ENCODE measurements at places on chromosomes 2 and 18. TPM values are rescaled to one million over a fixed set of nuclear protein-coding genes. Genes with fewer than 3 reads are reported as not detected.

GRCh38 chr2:142130111-142131009 is 456 bp downstream of the LRP1B start:
- peak; percentile 15 for DNase-seq
- no peaks in the 10 kb centered on the region for H3K36me3 ChIP-seq
- H3K4me3 ChIP-seq = peak overlapping the region; percentile 69
- peaks cover 19% of the 10 kb centered on the region for H3K4me1 ChIP-seq
- no peak overlapping the region for H3K27ac ChIP-seq

- H3K36me3 ChIP-seq = 0 out of 3 replicates have a peak, but pooled peaks cover 3% of the 10 kb centered on the region
- H3K4me3 ChIP-seq = no peak overlapping the region
- no peak overlapping the region for H3K27ac ChIP-seq
Observed at GRCh38 chr2:36951574-36951973, 14.8 kb downstream of the STRN start.

DNA sequence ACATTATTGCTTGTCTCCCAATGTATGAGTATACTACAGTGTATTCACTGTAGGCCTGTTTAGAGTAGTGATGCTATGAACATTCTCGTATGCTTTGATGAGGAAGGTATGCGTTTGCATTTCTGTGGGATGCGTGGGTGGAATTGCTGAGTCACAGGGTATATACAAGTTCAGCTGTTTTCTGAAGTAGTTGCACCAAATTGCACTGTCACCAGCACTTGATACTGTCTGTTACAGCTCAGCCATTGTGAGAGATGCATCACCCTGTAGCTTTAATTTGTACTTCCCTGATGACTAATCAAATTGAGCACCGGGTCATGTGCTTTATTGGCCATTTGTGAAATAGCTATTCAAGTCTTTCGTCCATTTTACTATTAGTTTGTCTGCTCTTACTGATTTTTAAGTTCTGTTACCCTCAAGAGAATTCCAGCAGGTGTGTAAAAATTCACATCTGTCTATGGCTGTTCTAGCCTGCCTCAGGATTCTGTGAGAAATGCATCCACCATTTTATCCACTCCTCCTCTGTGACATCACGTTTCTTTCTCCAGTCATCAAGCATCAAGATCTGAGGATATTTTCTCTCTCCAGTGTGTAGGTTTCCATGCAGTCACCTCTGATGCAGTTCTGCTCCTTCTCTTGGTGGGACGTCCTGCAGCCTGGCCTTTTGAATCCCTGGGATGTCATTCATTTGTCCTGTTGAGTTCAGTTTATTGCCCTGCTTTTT is 72.5 kb downstream of the DGKD start:
- DNase-seq = peak; percentile 72
- no peak overlapping the region for H3K27ac ChIP-seq
- no peak overlapping the region for H3K4me3 ChIP-seq
- no peaks in the 10 kb centered on the region for H3K27me3 ChIP-seq

DNA sequence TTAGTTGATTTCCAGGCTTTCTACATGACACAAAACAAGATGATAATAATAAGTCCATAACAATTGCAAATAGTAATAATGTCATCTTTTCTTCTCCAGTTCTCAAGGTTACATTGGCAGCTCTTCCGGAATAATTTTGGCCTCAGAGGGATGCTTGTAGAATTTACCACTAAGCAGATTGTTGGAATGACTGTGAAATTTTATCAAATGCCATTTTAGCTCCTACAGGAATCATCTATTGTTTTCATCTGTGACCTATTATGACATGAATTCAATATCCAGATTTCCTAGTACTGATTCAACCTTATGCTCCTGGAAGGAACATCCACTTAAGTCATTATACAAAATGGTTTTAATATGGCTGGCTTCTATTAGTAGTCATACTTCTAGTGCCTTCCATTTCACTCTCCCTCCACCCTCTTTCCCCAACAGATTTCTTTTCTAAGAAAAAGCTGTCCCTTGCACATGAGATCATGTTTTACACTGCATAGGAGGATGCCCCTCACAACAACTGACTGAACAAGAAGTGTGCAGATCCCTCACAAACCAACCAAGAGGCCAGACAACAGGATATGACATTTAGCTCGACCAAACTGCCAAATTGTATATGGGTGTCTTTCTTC is 200.0 kb downstream of the DNER start:
- no peaks in the 10 kb centered on the region for H3K27me3 ChIP-seq
- no peak overlapping the region for H3K4me3 ChIP-seq
- DNase-seq = no peak
- H3K27ac ChIP-seq = no peak overlapping the region

DNA sequence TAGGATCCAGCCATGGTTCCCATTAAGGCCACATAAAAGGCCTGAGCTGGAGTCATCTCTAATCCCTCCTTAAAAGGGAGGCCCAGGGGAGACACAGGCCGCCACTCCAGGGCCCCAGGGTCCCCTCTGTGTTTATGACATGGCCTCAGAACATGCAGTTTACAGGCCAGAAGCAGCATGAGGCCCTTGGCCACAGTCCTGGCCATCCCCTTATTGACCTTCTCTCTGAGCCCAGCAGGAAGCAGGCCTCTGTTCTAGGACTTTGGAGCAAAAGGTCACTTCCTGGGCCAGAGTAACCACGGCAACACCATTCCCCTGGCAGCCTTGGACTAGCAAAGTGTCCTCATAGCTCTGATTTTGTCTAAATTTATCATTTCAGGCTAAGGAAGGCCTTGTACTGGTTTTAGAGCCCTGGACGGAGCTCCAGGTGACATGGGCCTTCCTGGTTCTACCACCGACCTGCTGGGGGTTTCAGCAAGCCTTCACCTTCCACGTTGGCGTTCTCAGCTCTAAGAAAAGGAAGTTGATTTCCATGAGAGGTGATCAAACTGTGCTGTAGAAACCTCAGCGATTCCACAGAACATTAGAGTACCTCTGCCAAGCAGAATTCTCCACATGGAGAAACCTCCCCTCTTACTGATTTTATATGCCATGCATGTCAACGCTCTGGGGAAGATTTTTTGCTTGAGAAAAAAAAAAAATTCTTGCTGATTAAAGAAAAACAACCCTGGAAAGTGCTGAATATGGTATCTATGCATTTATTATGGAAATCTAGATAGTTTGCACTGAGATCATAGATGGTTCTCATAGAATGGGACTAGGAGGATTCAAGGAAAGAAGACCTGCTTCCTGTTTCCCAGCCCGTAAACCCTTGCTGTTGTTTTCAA is 53.7 kb downstream of the HS1BP3 start:
- DNase-seq = peak; percentile 100
- no peaks in the 10 kb centered on the region for H3K36me3 ChIP-seq
- H3K27me3 ChIP-seq = no peaks in the 10 kb centered on the region
- no peak overlapping the region for H3K4me3 ChIP-seq

- no peaks in the 10 kb centered on the region for H3K36me3 ChIP-seq
- peaks cover 34% of the 10 kb centered on the region for H3K4me1 ChIP-seq
- H3K4me3 ChIP-seq = no peak overlapping the region
- H3K27me3 ChIP-seq = peaks cover 1% of the 10 kb centered on the region
- H3K27ac ChIP-seq = no peak overlapping the region
Observed at GRCh38 chr18:926946-927345, 22.3 kb downstream of the ADCYAP1 start.

SATB2 gene
- 5.5 TPM for total RNA-seq

DNA sequence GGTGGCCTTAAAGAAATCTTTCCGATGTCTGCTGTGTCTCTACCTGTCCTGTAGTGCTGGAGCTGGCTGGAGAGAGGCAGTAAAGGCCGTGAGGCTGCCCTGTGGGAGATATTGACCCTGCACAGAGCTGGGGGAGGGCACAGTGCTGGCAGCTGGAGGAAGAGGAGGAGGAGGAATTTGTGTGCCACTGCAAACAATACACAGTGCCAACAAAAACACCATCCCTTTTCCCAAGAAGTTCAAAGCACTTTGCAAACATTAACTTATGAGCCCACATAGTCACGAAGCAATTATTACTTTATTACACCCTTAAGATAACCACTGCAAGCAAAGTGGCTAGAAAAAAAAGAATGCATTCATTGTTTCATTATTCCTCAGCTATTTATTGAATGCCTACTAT is 45.0 kb upstream of the CYTIP start:
- DNase-seq = no peak
- no peaks in the 10 kb centered on the region for H3K4me1 ChIP-seq
- no peak overlapping the region for H3K4me3 ChIP-seq

DNA sequence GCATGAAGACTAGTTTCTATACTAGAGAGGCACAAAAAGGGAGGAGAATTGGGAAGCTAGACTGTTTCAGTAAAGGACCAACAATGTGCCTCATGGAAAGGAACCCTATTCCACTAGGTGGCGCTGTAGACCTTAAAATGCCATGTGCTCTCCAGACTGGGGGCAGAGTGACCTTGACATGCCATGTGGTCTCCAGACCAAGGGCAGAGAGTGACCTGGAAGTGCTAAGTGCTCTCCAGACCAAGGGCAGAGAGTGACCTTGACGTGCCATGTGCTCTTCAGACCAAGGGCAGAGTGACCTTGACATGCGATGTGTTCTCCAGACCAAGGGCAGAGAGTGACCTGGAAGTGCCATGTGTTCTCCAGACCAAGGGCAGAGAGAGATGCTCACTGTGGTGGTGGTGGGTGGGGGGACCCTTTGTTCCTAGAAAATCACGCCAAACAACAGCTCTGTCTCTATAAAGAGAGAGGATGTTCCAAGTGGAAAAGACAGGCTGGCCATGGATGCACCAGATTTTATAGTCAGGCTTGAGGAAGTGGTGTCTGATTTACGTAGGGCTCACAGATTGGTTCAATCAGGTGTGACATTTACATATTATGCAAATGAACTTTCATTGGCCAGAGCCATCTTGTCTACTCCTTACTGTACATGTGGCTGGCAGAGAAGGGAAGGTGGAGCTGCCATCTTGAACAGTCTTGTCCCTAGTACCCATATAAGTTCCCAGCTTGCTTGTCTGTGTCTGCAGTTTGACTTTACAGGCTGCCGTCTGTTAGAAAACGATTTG is 344.0 kb upstream of the DDX18 start:
- no peaks in the 10 kb centered on the region for H3K27me3 ChIP-seq
- H3K4me1 ChIP-seq = no peaks in the 10 kb centered on the region
- peak; percentile 69 for DNase-seq
- no peaks in the 10 kb centered on the region for H3K36me3 ChIP-seq

- no peak overlapping the region for H3K4me3 ChIP-seq
- no peak for DNase-seq
- H3K27ac ChIP-seq = no peak overlapping the region
- peaks cover 46% of the 10 kb centered on the region for H3K4me1 ChIP-seq
- no peaks in the 10 kb centered on the region for H3K27me3 ChIP-seq
Observed at GRCh38 chr18:57983472-57983871, 60.6 kb upstream of the NEDD4L start.

GRCh38 chr2:160238392-160238791 is 38.3 kb upstream of the ITGB6 start:
- H3K4me3 ChIP-seq = no peak overlapping the region
- no peaks in the 10 kb centered on the region for H3K36me3 ChIP-seq
- no peak overlapping the region for H3K27ac ChIP-seq

GRCh38 chr2:47334356-47335136 is 68.4 kb upstream of the MSH2 start:
- H3K36me3 ChIP-seq = peaks cover 20% of the 10 kb centered on the region
- H3K27me3 ChIP-seq = no peaks in the 10 kb centered on the region
- no peak for DNase-seq
- peaks cover 19% of the 10 kb centered on the region for H3K4me1 ChIP-seq

ZNF396 gene
- total RNA-seq = 1.6 TPM

DNA sequence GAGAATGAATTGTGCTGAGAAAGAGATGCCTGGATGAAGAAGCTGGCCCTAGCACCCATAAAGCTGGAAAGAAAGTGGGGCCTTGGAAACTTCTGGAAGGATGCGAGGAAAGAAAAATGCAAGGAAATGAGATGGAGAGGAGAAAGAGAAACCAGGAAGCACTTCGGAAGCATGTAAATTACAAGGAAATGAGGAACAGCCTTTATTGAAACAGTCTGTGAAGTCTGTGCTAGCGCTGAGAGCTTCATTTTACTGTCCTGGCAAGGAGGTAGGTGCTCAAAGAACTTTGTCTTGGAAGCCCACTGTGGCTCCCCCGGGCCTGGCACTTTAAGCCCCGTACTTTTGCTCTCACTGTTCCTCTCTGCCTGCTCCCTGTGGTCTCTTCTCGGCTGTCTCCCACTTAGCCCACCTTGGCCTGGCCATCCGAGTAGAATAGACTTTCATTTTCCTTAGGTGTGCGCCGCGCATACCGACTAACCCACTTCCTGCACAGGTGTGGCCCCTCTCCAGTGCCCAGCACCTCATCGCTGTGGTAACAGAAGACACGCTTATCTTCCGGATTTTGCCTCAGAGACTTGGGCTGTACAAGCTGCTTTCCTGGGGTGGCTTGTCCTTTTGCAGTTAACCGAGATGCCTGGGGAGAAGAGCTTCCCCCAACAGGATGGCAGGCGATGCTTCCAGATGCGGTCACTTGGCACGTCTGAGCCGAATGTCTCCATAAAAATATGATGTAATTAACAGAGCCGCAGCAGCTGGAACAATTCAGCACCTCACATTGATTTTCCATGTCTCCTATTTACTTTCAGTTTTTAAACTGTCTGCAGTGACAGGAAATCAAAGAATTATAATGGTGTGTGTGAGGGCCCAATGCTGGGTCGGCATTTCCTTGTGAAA is 199.6 kb downstream of the HRH4 start:
- H3K4me1 ChIP-seq = peaks cover 1% of the 10 kb centered on the region
- DNase-seq = no peak
- H3K27ac ChIP-seq = no peak overlapping the region

DNA sequence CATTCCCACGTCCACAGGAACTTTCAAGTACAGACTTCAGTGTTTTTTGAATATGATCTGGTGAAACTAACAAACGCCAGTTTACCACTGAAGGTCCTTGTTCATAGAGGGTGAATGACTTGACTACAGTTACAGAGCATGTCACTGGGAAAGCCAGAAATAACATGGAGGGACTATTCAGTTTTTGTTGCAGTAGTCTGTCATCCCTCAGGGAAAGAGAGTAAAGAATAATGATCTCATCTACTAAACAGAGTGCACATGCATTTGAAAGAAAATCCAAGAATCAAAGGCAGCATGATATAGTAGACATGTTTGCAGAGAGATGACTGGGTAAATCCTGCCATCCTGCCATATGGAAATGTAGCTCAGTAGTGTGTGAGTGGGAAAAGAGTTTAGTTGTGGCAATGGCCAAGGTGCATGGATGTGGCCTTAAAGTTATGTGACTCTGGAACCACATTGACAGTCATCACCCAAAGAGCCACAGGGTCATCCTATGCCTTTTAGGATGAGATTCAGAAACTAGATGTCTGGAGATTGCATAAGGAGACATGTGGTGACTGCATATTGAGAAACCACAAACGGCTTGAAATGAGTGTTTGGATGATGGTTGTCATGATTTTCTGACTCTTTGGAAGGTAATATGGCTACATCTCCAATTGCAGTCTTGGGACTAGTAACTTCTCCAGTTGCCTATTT is 125.3 kb upstream of the ZEB2 start:
- no peaks in the 10 kb centered on the region for H3K36me3 ChIP-seq
- no peak for DNase-seq
- H3K27ac ChIP-seq = no peak overlapping the region
- H3K4me3 ChIP-seq = no peak overlapping the region
